Cortex of kidney (tissue), 1 donor: ENCODE measurements at places on chromosomes 1 and 21.

DNA sequence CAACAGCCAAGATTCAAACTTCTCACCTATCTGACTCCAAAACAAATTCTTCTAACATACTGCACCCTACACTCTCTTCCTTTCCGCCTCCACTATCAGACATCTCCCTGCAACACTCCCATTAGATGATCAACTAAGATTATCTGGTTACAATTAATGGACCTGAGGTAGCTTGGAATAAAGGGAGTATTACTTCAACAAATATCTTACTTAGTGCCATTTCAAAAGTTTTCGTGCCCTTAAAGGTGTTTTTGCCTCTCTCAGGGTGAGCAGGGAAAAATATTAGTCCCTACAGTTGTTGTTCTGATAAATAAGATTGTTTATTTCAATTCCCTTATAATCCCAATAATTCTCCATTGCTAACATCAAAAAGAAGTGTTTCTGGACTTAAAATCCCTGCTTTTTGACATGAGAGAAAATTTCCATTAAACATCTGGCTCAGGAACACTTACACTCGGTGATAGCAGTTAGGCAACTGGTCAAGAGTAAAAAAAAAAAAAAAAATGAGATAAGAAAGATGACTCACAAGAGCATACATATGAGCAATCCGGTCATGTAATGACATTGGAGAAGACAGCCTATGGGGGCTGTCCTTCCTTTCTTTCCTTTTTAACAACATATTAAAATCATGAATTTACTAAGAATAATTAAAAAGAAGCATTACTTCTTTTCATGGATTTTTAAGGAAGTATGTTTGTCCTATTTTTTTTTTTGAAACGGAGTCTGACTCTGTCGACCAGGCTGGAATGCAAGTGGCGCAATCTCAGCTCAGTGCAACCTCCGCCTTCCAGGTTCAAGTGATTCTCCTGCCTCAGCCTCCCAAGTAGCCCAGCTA lies 7.6 kb downstream of the RSBN1 start:
- no peak for DNase-seq

DNA sequence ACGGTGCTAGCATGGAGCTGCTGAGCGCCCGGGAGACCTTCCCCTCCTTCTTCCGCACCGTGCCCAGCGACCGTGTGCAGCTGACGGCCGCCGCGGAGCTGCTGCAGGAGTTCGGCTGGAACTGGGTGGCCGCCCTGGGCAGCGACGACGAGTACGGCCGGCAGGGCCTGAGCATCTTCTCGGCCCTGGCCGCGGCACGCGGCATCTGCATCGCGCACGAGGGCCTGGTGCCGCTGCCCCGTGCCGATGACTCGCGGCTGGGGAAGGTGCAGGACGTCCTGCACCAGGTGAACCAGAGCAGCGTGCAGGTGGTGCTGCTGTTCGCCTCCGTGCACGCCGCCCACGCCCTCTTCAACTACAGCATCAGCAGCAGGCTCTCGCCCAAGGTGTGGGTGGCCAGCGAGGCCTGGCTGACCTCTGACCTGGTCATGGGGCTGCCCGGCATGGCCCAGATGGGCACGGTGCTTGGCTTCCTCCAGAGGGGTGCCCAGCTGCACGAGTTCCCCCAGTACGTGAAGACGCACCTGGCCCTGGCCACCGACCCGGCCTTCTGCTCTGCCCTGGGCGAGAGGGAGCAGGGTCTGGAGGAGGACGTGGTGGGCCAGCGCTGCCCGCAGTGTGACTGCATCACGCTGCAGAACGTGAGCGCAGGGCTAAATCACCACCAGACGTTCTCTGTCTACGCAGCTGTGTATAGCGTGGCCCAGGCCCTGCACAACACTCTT lies 1.1 kb downstream of the TAS1R3 start:
- no peak for DNase-seq

GRCh38 chr1:230540421-230541155 lies 101.7 kb upstream of the COG2 start:
- no peak for DNase-seq

GRCh38 chr1:202702088-202702487 lies 8.2 kb downstream of the SYT2 start:
- DNase-seq = no peak

- DNase-seq = no peak
These were observed 2.7 kb upstream of the CNN3 start for GRCh38 chr1:94929351-94930217.

DNA sequence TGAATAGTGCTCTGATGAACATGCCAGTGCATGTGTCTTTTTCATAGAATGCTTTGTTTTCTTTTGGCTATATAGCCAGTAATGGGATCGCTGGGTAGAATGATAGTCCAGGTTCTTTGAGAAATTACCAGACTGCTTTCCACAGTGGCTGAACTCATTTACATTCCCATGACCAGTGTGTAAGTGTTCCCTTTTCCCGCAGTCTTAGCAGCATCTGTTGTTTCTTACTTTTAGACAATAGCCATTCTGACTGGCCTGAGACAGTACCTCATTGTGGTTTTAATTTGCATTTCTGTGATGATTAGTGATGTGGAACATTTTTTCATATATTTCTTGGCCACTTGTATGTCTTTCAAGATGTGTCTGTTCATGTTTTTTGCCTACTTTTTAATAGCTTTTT lies 784.5 kb downstream of the USP25 start:
- DNase-seq = no peak

DNA sequence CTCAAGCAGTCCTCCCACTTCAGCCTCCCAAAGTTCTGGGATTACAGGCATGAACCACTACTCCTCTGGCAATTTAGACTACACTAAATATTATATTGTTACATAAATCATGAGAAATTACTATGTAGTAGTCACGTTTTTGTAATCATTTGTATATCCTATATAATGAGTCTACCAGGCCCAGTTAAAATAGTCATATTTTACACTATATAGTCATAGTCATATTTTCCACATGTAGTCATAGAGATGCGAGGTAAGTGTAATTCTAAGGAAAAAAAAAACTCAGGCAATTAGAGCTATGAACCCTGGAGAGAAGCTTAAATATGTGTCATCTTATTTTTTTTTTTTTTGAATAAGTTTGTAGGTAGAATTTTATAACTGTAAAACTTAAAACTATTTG lies 90.0 kb downstream of the FNBP1L start:
- DNase-seq = no peak

- DNase-seq = no peak
These were observed 33.9 kb downstream of the TMEM63A start for GRCh38 chr1:225848030-225848955.

DNA sequence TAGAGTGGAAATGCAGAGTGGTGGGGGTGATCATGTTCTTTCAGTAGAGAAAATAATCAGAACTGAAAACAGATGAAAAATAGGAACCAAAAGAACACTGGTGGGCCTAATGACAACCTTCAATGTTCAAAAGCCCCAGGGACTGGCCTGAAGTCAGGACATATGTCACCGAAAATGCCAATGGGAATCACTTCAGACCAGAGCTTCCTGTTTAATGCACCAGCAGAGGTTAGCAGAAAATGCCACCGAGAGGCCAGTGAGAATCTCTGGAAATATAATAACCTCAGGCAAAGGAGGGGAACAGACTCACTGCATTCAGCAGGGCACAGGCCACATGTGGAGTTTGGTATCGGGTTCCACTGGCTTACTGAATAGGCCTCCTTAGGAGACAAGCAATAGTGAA lies 15.9 kb upstream of the CD58 start:
- no peak for DNase-seq

- DNase-seq = no peak
These were observed 20.3 kb upstream of the PLCH2 start for GRCh38 chr1:2455757-2456156.

- DNase-seq = no peak
These were observed 716.9 kb downstream of the ADGRL2 start for GRCh38 chr1:82517586-82517985.

- no peak for DNase-seq
These were observed 23.6 kb downstream of the GPA33 start for GRCh38 chr1:167066333-167067122.

- DNase-seq = no peak
These were observed 175.6 kb upstream of the HP1BP3 start for GRCh38 chr1:20962576-20963258.

DNA sequence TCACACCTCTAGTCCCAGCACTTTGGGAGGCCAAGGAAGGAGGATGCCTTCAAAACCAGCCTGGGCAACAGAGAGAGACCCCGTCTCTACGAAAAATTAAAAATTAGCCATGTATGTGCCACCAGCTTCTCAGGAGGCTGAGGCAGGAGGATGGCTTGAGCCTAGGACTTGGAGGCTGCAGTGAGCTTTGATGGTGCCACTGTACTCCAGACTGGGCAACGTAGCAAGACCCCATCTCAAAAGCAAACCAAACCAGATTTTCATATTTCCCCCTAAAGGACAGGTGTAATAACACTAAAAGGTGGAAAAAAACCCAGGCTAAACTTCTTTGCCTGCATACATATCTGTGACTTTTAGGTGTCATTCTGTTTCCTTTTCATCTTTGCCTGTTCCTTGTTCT lies 3.7 kb downstream of the UCK2 start:
- DNase-seq = no peak

- DNase-seq = no peak
These were observed 3.6 kb downstream of the BEST4 start for GRCh38 chr1:44784094-44785028.

DNA sequence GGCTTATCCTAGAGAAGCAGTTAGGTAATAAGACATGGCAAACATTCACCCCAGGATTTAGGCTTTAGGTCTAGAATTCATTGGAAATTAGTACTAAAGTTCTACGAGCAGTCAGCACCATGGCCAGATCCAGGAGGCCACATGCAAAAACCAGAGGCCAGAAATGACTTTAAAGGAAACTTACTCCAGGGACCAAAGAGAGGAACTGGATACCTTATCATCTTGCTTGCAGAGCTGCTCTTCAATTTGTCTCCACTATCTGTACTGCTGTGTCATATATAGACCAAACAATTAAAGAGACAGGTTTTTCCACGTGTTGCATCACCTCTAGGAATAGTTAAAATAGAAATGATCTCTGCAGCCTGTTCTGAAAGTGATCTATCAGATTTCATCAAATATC lies 127.8 kb downstream of the LMX1A start:
- DNase-seq = no peak

DNA sequence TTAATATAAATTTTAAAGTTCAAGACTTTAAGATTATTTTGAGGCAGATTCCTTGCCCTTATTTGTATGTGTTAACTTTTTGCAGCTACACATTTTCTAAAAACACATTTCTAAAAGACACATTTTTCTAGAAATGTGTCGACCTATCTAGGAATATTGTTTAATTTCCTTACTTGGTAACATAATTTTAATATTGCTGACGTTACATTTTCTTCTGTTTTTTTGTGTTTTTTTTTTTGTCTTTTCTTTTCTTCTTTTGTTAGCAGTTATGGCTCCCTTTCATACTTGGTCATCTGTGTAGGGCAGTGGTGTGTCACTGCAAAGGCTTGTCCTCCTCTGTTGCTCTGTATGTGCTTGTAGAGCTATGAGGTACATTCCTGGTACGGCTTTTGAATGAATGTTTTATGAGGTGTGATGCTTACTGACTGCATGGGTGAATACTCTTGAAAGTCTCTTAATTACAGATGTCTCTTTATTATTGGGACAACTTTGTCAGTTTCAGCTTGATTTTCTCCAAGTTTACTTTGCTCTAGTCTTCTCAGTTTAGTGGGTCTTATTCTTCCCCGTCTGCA lies 30.1 kb downstream of the LRRC8D start:
- no peak for DNase-seq

DNA sequence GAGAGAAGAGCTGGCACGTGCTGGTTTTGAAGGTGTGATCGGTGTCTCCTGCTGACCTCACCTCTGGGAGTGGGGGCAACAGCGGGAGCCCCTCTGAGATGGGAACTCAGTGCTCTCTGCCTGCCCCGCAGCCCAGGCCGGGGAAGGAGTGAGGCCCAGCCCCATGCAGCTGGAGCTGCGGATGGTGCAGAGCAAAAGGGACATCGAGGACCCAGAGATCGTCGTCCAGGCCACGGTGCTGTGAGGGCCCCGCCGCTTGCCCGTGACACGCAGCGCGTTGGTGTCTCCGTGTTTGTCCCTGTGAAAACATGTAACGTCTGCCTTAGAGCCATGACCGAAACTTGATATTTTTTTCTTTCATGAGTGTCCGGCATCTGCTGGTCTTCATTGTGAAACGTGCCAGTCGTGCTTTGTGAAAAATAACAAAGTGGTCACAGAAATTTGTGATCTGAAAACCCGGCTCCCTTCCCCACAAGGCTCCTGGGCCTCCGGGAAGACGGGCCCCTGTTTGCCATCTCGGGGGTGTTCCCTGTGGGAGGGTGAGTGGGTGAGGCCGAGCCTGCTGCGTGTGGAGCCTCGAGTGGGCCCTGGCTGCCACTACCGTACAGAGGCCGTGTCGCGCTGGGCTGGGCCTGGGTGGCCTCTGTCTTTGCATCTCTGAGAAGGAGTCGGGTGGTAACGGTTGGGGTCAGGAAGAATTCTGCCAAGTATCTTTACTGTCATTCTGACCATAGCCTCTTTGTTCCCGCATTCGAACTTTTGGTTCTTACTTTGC lies 20.1 kb downstream of the CSTB start:
- DNase-seq = no peak

- DNase-seq = no peak
These were observed 25.2 kb upstream of the TMEM200B start for GRCh38 chr1:29148656-29149491.

- no peak for DNase-seq
These were observed 24.6 kb upstream of the SLC35F3 start for GRCh38 chr1:233879841-233880240.

GRCh38 chr21:21612466-21612865 lies 614.3 kb downstream of the NCAM2 start:
- no peak for DNase-seq

GRCh38 chr1:109185990-109186732 lies 27.6 kb upstream of the SARS1 start:
- no peak for DNase-seq

DNA sequence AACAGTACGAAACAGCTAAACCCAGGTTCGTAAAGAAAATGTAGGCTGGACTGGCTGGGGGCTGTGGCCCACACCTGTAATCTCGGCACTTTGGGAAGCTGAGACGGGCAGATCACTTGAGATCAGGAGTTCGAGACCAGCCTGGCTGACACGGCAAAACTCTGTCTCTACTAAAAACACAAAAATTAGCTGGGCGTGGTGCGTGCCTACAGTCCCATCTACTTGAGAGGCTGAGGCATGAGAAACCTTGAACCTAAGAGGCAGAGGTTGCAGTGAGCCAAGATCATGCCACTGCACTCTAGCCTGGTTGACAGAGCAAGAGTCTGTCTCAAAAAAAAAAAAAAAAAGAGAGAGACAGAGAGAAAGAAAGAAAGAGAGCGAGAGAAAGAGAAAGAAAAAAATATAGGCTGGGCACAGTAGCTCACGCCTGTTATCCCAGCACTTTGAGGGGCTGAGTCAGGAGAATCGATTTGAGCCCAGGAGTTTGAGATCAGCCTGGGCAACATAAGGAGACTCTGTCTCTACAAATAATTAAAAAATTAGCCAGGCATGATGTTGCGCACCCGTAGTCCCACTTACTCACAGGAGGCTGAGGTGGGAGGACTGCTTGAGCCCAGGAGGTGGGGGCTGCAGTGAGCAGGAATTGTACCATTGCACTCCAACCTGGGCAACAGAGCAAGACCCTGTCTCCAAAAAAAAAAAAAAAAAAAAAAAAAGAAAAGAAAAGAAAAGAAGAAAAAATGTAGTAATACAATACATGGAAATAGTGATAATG lies 35.7 kb downstream of the CAPZB start:
- DNase-seq = no peak
